HFFc6 (cell line): ENCODE measurements at places on chromosomes 11 and 22.

GRCh38 chr22:41603873-41604332 is 14.3 kb upstream of the PMM1 start:
- no peak overlapping the region for H3K4me3 ChIP-seq
- H3K27me3 ChIP-seq, result peaks cover 1% of the 10 kb centered on the region; the same call in 1 of the 2 replicates
- H3K4me1 ChIP-seq, result peaks cover 5% of the 10 kb centered on the region

GRCh38 chr11:132330515-132330914 is 960.1 kb downstream of the NTM start:
- no peak overlapping the region for H3K27ac ChIP-seq
- H3K4me3 ChIP-seq, result no peak overlapping the region

DNA sequence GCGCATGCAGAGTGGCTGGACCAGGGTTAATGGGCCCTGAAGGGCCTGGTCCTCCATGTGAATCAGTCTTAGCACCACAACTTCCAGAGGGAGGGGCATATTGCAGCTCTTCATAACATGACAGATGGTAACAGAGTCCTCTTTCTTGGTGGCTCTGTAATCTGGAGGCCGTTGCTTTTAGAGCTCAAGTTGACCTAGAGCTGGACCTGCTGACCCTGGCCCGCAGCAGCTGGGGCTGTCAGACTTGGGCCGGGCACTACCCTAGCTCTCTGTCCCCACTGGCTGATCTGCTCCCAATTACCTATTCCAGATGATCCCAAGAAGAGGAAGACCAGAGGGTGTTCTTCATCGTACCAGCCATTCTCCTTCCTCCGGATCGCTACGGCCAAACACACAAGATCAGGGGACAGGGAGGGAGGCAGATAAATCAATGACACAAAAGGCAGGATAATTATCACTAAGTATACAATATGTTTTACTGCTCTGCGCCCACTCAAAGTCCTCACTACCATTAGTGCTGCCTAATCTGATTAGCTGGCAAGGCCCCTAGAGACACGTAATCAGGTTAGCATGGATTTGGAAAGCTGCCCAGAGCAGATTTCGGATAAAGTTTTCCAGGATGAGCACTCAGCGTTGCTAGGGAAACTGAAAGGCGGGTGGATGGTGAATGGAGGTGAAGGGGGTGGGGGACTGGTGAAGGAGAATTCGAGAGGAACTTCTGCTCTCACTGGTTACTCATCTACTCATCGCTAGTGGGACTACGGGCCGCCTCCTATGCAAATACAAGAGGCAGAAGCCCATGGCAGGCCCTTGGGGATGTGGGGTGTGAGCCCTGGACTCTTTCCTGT is 64.5 kb upstream of the PHOX2A start:
- peak; percentile 94 for DNase-seq
- H3K27me3 ChIP-seq, result no peaks in the 10 kb centered on the region; the same call in none of the 2 replicates
- peak overlapping the region; percentile 88 for H3K27ac ChIP-seq
- H3K36me3 ChIP-seq, result peaks cover 19% of the 10 kb centered on the region; the same call in 1 of the 2 replicates
- peaks cover 21% of the 10 kb centered on the region for H3K4me1 ChIP-seq

DNA sequence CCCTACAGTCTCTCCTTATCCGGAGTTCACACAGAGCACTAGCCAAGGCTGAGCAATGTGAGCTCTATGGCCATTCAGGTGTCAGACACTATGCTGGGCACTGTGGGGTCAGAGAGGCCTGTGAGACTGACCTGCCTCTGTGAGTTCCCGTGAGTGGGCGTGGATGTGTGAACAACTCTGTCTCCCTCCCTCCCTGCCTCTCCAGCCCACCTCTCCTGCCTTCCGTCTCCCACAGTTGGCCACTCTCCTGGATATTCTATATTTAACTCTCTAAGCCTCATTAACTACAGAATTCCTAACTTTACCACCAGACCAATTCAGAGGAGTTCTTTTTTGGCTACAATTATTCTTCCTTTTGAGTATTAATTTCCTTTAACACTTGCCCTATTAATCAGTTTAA is 191.6 kb upstream of the NCAM1 start:
- no peak for DNase-seq
- no peaks in the 10 kb centered on the region for H3K4me1 ChIP-seq
- H3K36me3 ChIP-seq, result 0 out of 2 replicates have a peak, but pooled peaks cover 5% of the 10 kb centered on the region
- H3K4me3 ChIP-seq, result no peak overlapping the region
